ENCODE measurements at places on chromosomes 6 and 20. TPM values are rescaled to one million over a fixed set of nuclear protein-coding genes. Genes with fewer than 3 reads are reported as not detected.

Gene C6orf141
- 1.0 TPM for total RNA-seq

- DNase-seq = no peak
These were observed 40.9 kb downstream of the LY86 start for GRCh38 chr6:6629402-6629801.

- no peak for DNase-seq
These were observed 67.3 kb downstream of the ANKRD60 start for GRCh38 chr20:58161192-58161591.

Gene MYT1
- total RNA-seq = not detected

DNA sequence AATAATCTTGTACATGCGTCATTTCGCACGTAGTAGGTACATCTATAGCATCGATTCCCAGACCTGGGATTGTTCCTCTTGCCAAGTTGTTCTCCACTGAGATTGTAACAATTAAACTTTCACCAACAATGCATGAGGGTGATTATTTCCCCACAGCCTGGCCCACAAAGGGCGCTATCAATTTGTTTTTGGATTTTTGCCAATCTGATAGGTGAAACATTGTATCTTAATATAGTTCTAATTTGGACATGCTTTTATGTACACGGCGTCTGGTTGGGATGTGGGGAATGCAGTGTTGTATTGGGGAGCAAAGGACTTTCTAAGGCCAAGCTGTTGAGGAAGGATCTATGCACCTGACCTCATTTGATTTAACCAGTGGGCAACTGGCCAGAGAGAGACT, 59.5 kb downstream of the VEGFA start:
- DNase-seq = no peak

- no peak for DNase-seq
These were observed 1.5 kb downstream of the ROMO1 start for GRCh38 chr20:35700625-35701148.

Gene KCNK16
- total RNA-seq = not detected
